CD4-positive, alpha-beta T cell treated with Interleukin-10 for 1 hour (primary cell): ENCODE measurements at places on chromosomes 2 and 18.

GRCh38 chr2:239939736-239940483, 85.2 kb downstream of the NDUFA10 start:
- DNase-seq: no peak

DNA sequence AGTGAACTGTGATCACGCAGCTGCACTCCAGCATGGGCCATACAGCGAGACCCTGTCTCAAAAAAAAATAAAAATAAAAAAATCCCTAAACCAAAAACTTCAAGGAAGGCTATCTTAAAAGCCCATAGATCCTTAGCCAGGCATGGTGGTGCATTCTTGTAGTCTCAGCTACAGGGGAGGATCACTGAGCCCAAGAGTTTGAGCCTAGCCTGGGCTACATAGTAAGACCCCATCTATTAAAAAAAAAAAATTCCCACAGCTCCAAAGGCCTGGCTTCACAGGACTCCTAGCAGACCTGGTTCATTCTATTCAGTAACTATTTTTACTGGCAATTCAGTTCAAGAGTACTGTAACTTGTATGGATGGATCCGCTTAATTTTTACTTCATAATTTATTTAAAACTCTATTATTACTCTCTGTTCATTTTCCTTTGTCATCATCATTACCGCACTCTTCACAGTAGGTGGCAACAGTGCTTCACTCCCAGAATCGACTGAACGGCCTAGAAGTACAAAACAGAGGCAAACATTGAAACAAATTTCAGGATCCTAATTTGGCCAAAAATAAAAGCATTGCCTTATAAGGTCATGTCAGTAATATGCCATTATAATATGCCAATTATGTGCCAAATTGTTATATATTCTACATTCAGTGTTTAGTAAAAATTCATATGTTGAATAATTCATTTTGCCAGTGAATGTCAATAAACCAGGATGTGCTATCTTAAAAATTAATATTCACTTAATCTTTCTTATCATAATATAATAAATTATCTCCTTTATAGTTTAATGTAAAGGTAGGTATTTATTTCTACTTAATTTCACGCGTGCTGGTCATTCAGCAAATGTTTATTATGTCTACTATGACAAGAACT, 14.3 kb upstream of the STAM2 start:
- DNase-seq: peak; percentile 20

DNA sequence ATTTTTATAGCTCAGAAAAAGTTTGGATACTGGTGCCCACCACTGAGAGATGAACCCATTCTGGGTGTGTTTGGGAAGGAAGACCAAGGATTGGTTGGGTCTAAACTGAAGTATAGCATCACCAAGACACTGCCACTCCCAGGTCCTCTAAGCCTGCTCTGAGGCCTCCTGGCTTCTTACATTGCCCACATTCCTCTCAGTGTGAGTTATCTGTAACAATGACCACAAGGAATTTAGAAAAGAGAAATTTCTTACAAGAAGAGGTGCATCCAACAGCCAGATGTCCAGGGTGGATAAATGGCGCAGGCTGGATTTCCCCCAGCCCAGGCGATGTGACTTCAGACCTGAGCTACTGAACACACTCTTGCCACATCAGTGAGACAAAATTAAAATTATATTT, 1.6 kb upstream of the GPR45 start:
- DNase-seq: no peak

DNA sequence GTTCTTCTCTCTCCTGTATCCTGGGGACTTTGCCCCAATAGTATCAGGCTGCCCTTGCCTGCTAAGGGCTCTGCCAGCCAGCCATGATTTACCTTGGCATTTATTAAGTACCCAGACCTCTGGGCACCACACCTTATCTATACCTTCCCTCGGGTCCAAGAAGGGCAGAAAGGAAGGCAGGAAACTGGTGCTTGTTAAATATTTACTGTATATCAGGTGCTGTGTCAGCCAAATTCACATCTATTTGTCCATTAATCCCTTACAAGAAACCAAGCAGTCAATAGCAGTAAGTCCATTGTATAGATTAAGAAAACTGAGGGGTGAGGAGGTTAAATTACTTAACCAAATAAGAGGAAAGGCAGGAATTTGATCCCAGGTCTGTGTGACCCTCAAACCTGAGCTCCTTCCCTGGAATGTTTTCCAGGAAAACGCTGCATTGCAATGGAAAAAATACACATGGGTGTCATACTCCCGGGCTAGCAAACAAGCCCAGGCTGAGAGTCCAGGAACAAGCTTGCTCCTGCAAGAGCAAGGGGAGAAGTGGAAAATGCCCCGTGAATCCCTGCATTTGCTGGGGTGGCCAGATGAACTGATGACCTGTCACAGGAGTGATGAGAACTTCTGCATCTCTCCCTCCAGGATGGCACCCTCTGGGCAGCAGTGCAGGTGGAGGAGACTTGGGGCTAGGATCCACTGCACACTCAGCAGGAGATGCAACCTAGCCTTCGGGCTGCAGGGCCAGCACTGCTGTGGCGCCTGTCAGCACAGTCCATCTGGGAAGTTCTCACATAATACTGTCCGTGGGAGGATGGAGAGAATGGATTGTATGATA, 30.4 kb downstream of the CIB4 start:
- DNase-seq: no peak

DNA sequence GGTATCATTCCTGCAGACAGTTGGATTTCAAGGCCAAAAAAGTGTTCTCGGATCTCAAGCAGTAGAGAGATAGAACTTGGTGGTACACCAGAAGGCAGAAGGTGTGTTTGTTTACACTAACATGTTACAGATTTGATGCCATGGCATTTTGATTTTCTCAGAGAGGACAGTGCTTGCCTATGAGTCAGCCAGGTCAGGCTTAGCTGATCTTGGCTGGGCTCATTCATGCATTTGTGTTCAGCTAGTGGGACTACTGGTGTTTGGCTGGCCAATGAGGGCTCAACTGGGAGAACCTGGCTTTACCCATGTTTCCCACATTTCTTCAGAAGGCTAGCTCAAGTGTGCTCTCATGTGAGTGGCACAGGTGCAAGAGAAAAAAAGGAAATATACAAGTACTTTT, 162.0 kb downstream of the C1D start:
- DNase-seq: no peak

DNA sequence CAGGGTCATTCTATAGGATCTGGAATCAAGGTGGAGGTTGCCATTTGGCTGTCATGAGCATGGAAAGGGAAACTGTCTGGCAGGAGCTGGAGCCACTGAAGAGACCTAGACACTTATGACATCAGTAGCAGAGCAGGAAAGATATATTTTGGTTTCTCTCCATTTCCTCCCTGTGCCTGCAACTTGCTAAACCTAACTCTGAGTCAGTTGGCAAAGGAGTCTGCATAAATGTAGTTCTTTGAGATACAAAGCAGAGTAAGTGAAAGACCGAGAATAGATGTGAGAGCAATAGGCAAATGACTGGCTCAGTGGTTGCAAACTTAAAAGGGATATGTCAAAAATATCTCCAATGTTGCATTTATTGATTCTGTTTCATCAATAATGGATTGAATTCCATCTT, 757.7 kb downstream of the KCNJ3 start:
- no peak for DNase-seq

DNA sequence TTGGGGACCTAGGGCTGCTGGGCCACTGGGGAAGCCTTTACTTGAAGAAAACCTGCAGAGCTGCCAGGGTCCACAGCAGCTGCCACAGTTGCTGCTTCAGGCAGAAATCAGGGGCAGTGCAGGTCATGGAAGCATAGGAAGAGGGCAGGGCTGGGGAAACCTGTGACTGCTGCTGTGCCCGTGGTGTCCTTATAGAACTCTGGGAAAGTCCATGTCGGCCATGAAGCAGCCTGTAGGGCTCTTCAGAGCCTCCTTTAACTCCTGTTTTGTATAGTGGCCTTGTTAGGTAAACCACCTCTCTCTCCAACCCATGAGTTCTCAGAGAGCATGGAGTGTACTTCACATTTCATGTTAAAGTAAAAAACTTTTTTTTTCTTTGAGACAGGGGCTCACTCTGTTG, 62.1 kb downstream of the SMAD4 start:
- DNase-seq: no peak

DNA sequence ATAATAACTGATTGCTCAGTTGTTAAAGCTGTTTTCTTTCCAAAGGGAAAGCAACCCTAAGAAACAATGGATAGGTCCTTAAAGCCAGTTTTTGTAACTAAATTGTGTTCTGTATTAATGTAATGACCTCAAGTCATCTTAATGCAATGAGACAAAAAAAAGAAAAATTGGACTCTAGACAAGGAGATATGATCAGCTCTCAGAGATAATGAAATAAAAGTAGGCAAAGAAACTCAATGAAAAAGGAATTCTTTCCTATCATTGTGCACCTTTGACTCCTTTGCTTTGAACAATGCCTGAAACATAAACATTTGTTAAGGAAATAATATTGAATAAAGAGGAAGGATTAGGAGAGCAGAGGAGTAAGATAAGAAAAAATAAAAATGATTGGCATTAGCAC, 86.1 kb downstream of the RIT2 start:
- DNase-seq: no peak

- DNase-seq: peak; percentile 52
These were observed 40.1 kb downstream of the ODC1 start for GRCh38 chr2:10407841-10408648.
